CD8-positive, alpha-beta T cell (primary cell): ENCODE measurements at places on chromosomes 16 and 17.
A peak's percentile ranks its signal among the peaks of the same experiment; 100 is the strongest.

DNA sequence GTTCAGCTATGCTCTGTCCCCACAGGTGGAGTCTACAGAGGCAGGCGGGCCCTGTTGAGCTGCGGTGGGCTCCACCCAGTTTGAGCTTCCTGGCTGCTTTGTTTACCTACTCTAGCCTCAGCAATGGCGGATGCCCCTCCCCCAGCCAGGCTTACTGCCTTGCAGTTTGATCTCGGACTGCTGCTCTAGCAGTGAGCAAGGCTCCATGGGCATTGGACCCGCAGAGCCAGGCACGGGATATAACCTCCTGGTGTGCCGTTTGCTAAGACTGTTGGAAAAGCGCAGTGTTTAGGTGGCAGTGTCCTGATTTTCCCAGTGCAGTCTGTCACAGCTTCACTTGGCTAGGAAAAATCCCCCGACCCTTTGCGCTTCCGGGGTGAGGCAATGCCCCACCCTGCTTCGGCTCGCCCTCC is 89.1 kb downstream of the BCAS3 start:
- DNase-seq: no peak

DNA sequence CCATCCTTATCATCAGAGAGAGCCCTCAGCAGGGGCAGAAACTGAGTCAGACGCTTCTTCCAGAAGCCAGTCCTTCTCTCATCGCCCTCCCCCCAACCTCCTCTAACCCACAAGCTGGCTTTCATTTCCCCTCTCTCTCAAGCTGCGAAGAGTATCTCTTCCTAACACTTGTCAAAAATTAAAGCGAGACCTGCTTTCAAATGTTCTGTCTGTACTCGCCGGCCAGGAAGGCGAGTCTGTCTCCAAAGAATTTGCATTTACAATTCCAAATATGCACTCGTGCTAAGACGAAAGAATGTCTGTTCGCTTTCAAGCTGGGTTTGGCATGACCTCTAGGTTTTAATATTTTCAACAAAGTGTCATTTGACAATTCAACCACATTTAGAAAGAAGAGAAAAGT is 140.4 kb downstream of the RGS9 start:
- DNase-seq: no peak

DNA sequence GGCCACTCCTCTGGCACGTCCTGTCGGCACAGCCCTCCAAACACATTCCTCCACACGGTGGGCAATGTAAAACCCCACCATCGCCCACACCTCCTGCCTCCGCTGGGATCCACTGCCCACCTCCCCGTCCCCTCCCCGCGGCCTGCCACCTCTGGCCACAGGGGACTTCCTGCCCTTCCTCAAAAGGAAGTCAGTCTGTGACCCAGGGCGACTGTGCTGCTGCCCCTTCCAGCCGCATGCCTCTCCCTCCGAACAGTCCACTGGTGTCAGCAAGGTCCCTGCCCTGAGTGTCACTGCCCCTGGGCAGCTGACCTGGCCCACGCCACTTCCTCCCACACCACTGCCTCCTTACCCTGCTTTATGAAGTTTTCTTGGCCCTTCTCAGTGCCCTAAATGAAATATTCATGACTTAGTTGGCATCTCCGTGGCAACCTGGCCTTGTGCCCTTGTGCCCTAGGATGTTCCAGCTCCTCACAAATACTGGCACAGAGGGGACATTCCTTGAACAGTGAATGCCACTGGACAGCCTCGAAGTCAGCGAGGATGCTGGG is 2.0 kb downstream of the PLD6 start:
- DNase-seq: no peak

- no peak for DNase-seq
Measured at GRCh38 chr17:67637901-67638641, 79.7 kb upstream of the NOL11 start.

GRCh38 chr16:27253526-27253930 is 15.0 kb downstream of the NSMCE1 start:
- DNase-seq: no peak

GRCh38 chr17:19590912-19591551 is 57.4 kb downstream of the SLC47A1 start:
- DNase-seq: no peak

- DNase-seq: no peak
Measured at GRCh38 chr17:49986396-49987289, 8.4 kb downstream of the DLX3 start.

DNA sequence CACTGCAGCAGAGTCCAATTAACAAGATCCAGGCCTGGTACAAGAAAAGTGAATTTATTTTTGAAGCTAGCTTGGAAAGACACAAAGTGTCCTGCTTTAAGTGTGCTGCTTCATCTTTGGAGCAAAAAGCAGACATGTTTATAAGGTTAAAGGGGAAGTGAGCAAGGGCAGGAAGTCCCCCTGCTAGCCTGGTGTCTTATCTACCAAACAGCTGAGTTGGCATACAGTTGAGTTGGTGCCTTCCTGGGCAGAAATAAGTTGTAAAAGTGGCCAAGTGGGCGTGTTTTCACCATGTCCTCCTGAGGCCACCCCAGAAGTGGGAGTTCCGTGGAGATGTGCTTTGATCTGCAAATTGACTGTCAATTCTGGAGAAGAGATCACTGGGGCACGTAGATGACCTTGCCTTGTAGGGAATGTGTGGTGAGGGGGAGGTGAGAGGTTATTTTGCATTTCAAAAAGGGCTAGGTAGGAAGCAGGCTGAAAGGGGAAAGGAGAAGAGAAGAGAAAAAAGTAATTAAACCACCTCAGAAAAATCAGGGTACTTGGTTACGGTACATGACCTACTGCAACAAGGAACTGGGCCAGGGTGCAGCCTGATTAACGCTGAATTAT is 38.3 kb upstream of the HSBP1 start:
- no peak for DNase-seq

- DNase-seq: no peak
Measured at GRCh38 chr17:4182043-4182442, 39.0 kb downstream of the CYB5D2 start.

DNA sequence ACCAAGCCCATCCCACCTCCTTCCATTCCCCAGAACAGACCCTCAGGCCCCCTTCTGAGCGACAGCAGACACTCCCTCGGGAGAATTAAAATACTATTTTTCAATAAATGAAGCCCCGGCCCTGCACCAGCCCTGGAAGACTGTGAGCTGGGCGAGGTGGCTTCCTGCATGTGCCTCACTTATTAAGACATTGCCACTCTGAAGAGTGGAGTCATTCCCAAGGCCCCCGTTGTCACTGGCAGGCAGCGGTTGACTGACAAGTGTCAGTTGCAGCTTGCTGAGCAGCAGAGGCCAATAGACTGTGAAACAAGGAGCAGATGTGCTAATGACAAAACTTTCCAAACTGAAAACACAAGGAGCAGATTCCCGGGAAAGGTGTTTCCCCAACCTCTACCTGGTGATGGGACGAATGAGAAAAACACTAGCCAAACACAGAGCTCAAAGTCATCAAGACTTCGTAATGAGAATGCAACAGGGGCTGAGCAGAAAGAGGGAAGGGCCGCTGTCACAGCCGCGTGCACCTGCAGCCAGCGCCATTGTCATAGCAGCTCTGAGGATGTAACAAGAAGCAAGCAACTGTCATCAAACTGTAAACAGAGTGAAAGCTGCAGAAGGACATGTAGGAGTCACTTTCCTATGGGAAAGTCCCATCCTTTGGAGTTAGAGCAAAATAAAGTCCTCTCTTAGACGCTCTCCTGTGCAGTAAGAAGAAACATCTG is 232.1 kb downstream of the C16orf78 start:
- DNase-seq: no peak

GRCh38 chr17:39915559-39915958 is 2.9 kb downstream of the GSDMB start:
- DNase-seq: no peak

GRCh38 chr17:41171886-41172285 is 3.9 kb upstream of the KRTAP4-3 start:
- DNase-seq: no peak

- DNase-seq: peak; percentile 61
Measured at GRCh38 chr17:57603978-57604377, 141.1 kb downstream of the CCDC182 start.

GRCh38 chr16:87628940-87629339 is 26.6 kb downstream of the JPH3 start:
- DNase-seq: no peak

DNA sequence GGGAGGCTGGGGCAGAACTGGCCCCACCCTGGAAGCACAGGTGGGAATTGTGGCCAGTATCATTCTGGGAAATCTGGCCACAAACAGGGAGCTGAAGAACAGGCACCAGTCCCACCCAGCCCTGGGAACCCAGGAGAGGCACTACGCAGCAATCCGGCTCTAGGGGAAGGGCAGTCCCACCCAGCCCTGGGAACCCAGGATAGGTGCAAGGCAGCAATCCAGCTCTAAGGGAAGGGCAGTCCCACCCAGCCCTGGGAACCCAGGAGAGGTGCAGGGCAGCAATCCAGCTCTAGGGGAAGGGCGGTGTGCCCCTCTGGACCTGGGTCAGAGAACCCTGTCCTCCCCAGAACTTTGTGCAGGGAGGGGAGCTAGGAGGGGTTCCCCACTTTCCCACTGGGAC is 7.1 kb downstream of the DRC3 start:
- no peak for DNase-seq

GRCh38 chr16:88451586-88452481 is 1.2 kb upstream of the ZFPM1 start:
- DNase-seq: peak; percentile 56

GRCh38 chr17:33401249-33401648 is 108.2 kb upstream of the ASIC2 start:
- DNase-seq: no peak

DNA sequence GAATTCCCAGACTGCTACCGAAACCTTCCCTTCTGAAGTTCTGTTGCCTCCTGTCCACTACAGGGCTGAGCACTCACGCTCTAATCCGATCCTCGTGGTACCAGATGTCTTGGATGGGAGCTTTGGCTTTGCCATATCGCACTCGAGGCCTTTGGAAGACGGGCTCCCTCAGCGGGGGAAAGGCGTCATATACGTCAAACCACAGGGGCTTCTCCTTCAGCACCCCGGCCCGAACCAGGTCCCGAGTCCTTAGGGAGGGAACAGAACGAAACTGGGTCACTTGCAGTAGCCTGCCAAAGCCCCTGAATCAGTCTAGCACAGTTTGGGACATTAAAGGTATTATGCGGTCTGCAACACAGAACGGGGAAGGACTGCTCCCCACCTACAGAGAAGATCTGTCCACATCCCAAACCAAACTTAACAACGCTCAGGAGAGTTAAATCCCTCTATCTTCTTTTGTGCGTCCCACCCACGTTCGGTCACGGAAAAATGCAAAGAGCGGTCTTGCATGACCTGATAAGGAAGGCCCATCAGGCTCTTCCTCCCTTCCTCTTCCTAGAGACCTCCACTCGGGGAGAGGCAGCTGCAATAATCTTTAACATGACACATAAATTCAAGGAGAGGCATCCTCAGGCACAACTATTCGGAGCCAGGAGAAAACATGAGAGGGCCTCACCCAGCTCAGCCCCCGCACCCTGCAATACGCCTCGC is 526 bp downstream of the MRPS23 start:
- no peak for DNase-seq

- DNase-seq: peak; percentile 75
Measured at GRCh38 chr17:45261577-45262515, at the start of gene SPATA32. Gene SPATA32 (minus strand): TSS chr17:45262094. CDS start chr17:45262016, 78 bp downstream.

GRCh38 chr17:49434821-49435670 is 20.4 kb upstream of the PHB1 start:
- peak; percentile 68 for DNase-seq

- no peak for DNase-seq
Measured at GRCh38 chr16:57663917-57664661, 4.0 kb upstream of the ADGRG3 start.

DNA sequence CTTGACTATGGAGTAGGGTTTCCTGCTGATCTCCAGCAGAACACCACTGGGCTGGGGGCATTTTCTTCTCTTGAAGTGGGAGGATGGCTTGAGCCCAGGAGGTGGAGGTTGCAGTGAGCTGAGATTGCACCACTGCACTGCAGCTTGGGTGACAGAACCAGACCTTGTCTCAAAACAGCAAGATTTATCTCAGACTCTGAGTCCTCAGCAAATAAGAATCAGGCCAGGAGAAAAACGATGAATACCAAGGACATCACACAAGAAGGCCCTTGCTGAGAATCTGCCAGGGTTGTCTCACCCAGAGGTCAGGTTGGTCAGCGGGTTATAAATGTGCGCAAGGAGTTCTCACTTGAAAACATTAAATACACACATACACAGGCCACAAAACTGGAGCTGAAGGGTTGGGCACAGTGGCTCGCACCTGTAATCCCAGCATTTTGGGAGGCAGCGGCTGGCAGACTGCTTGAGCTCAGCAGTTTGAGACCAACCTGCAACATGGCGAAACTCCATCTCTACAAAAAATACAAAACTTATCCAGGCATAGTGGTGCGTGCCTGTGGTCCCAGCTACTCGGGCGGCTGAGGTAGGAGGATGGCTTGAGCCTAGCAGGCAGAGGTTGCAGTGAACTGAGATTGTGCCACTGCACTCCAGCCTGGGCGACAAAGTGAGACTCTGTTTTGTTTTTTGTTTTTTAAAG is 7.7 kb downstream of the MXRA7 start:
- no peak for DNase-seq

DNA sequence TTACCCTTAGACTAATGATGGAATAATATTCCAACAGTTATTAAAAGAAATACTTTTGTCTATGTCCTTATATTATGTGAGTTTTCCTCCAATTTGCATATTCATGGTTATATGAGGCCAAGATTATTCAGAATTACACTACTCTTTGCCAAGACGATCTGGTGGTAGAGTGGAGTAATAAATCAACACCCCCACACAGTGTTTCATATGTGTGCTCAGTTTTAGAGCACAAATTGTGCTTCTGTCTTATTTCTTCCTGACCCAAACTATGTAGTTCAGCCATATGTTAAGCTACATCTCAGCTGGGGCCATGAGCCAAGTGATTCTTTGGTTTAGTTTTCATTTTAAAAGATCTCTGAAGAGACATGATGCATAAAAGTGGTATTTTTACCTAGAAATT is 26.9 kb upstream of the PPM1E start:
- DNase-seq: no peak
